ENCODE measurements at places on chromosomes 13 and 19.

- no peak for DNase-seq
These were observed 1196.2 kb downstream of the PCDH9 start for GRCh38 chr13:66033924-66034323.

- DNase-seq: no peak
These were observed 156.4 kb downstream of the MYO16 start for GRCh38 chr13:108785844-108786243.

DNA sequence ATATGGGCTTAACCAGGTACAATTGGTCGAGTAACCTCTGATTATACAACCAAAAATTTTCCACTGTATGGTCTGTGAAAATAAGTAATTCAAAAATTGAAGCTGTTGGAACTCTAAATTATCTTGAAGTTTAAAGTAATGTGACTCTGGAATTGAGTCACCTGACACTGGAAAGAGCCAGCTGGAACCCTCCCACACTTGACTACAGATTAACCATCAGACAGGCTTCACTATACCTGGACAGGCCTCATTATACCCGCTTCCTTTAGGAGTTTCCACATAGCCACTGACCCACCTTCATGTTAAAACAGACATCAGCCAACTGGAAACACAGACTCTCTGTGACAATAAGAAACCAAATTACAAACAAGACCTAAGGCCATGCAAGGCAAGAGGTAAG, 1.3 kb downstream of the ZNF433 start:
- no peak for DNase-seq

GRCh38 chr19:32166238-32166637, 179.2 kb upstream of the ZNF507 start:
- no peak for DNase-seq

- DNase-seq: no peak
These were observed 18.0 kb upstream of the SERP2 start for GRCh38 chr13:44355621-44356020.

DNA sequence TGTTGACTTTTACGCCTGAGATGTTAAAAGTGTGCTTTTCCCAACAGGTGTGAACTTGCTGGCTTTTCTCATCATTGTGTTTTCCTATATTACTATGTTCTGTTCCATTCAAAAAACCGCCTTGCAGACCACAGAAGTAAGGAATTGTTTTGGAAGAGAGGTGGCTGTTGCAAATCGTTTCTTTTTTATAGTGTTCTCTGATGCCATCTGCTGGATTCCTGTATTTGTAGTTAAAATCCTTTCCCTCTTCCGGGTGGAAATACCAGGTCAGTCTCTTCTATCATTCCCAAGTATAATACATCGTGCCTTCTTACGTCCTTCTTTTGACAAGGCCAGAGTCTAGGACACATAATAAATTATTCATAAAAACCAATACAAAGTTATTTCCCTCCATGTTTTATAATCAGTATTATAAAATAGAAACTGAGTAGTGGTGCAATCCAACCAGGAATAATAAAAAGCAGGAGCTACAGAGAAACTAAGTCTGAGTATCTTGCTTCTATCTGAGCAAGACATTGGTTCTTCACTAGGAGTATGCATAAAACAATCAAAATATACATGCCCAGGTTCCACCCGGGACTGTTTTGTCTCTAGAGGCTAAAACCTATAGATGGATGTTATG, 57.9 kb downstream of the RXFP2 start:
- no peak for DNase-seq

- no peak for DNase-seq
These were observed 21.0 kb downstream of the ITGBL1 start for GRCh38 chr13:101473458-101473857.

DNA sequence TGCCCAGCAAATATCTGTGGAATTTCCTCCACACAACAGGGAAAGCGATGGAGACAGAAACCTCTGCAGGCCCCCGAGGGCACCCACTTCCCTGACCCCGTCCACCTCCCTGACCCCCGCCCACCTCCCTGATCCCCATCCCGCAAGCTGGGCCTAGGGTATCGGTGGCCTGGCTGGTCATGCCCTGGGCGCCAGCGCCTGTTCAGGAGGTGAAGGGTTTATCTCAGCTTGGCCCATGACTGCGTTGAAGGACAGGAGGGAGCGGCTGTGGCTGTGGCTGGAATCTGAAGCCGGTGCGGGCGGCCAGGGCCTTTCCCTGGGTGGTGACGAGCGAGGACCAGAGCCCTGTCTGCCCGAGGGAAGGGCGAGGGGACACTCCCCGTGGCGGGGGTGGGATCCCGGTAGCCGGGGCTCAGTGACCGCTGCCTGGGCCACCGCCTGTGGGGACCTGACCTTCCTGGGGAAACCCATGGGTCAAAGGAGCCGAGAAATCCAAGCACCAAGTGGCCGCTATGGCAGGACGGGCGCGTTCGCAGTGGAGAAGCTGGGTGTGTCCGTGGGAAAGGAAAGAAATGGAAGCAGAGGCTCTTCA, 20.7 kb downstream of the GAS6 start:
- DNase-seq: no peak

GRCh38 chr19:14715841-14716240, 26.0 kb downstream of the ZNF333 start:
- DNase-seq: no peak

GRCh38 chr13:46666727-46667456, 113.9 kb downstream of the LRCH1 start:
- no peak for DNase-seq

DNA sequence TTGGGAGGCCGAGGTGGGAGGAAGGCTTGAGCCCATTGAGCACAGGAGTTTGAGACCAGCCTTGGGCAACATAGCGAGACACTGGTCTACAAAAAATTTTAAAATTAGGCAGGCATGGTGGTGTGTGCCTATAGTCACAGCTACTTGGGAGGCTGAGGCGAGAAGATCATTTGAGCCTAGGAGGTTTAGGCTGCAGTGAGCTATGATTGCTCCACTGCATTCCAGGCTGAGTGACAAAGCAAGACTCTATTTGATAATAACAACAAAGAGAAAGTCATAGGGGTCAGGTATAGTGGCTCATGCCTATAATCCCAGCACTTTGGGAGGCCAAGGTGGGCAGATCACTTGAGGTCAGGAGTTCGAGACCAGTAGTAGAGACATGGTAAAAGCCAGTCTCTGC, 4.6 kb upstream of the SLC44A2 start:
- DNase-seq: no peak

- peak; percentile 29 for DNase-seq
These were observed 25.1 kb upstream of the KCTD15 start for GRCh38 chr19:33771384-33772101.

- DNase-seq: no peak
These were observed 3.7 kb upstream of the LYPD3 start for GRCh38 chr19:43469160-43469480.

All from stimulated activated CD8-positive, alpha-beta memory T cell treated with anti-CD3 and anti-CD28 coated beads, Interleukin-4, amount 100 ng/mL, for 1 hour (primary cell).